ENCODE measurements at places on chromosomes 2 and 18.

- peak overlapping the region; percentile 85 for H3K4me3 ChIP-seq
- H3K36me3 ChIP-seq = no peaks in the 10 kb centered on the region
- no peak for ATAC-seq
- H3K4me1 ChIP-seq = peaks cover 4% of the 10 kb centered on the region
- peak overlapping the region; percentile 83 for H3K27ac ChIP-seq
- H3K27me3 ChIP-seq = no peaks in the 10 kb centered on the region
These were observed 683 bp downstream of the PTRHD1 start for GRCh38 chr2:24792542-24792873.

GRCh38 chr2:35339211-35339610 is 1016.4 kb upstream of the CRIM1 start:
- H3K4me1 ChIP-seq = no peaks in the 10 kb centered on the region
- H3K36me3 ChIP-seq = no peaks in the 10 kb centered on the region
- no peaks in the 10 kb centered on the region for H3K27me3 ChIP-seq
- no peak overlapping the region for H3K4me3 ChIP-seq
- no peak overlapping the region for H3K27ac ChIP-seq
- ATAC-seq = no peak

DNA sequence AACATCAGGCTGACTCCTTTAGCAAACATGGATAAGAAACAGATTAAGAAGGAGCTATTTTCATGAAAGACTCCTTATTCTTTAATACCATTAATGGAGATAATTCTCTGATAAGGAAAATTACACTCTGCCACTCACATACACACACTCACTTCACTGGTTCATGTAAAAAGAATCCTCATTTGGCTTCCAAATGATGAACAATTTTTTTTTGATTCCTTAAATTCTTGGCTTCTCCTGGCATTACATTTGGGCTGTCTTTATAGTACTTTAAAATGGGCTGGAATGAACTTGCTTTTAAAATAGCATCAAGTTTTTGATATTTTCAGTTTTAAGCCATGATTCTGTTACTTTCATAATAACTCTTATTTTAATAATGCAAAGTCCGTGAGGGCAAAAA is 328.6 kb downstream of the SLC8A1 start:
- no peak for ATAC-seq
- no peaks in the 10 kb centered on the region for H3K36me3 ChIP-seq
- H3K4me1 ChIP-seq = no peaks in the 10 kb centered on the region
- H3K4me3 ChIP-seq = peak overlapping the region; percentile 7

GRCh38 chr2:76009484-76009883 is 298.8 kb upstream of the GCFC2 start:
- H3K27me3 ChIP-seq = no peaks in the 10 kb centered on the region
- H3K4me1 ChIP-seq = no peaks in the 10 kb centered on the region
- H3K4me3 ChIP-seq = no peak overlapping the region
- ATAC-seq = no peak

DNA sequence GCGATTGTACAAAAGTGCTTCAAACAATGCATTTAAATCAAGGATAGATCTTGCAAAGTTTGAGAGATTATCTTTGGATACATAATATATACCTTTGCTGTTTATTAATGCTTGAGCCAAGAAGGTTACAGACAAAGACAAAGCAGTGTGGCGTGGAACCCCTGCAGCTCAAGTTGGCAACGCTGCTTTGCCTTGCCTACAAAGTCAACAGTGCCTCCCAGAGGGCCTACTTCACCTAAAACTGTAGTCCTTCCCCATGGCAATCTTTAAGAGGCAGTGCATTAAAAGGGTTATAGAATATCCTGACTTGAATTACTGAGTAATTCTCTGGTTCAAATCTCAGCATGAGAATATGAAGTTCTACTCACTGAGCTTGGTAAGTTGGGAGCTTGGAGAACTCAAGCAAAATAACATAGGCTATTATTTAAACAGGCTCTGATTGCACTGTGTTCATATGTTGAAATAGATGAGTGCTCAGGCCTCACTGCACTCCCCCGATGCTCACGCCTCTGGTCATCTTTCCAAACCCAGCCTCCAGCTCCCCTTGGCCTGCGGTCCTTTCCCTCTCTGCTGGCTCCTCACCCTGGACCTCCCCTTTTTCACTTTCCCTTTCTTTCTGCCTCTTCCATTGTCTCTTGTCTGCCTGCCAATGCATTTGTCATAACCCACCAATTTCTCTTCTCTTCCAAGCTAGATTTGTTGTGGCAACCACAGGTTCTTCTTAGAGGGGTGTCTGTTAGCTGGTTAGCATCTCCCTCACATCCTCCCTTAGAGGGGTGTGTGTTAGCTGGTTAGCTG is 96.5 kb downstream of the MYT1L start:
- peaks cover 4% of the 10 kb centered on the region for H3K27me3 ChIP-seq
- no peak overlapping the region for H3K27ac ChIP-seq
- no peaks in the 10 kb centered on the region for H3K4me1 ChIP-seq
- ATAC-seq = no peak
- no peaks in the 10 kb centered on the region for H3K36me3 ChIP-seq
- no peak overlapping the region for H3K4me3 ChIP-seq

DNA sequence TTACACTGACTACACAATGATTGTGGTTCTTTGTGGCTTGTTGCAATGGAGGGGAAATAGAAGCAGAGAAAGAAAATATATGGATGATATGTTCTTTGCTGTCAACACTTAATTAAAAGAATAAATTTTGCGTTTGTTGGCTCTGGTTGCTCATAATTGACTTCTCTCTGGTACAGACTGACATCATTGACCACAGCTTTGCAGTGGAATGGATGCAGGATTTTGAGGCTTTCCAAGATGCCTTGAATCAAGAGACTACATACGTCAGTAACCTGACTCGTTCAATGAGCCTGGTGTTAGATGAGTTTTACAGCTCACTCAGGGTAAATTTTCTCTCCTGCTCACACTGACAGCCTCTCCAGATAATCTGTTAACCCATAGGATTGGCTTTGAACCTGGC is 9.9 kb downstream of the GPN1 start:
- H3K27ac ChIP-seq = no peak overlapping the region
- H3K4me3 ChIP-seq = no peak overlapping the region
- H3K27me3 ChIP-seq = no peaks in the 10 kb centered on the region
- no peaks in the 10 kb centered on the region for H3K4me1 ChIP-seq
- peaks cover 99% of the 10 kb centered on the region for H3K36me3 ChIP-seq

DNA sequence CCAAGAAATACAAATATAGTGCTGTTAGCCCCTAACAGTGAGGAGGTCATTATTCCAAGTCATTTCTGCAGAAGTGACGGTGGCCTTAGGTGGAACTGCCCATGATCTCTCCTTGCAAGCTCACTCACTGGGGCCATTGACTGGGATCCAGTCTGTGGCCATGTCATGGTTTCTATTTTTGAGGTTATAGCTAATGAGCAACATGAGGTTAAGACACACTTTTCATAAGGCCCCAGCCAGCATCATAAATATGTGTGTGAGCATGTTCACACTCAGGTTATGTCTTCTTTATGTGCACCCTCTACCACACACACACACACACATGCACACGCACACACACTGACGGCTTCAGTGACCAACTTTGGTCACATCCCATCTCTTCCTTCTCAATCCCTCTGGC is 484 bp downstream of the AFF3 start:
- H3K36me3 ChIP-seq = no peaks in the 10 kb centered on the region
- no peak for ATAC-seq
- no peaks in the 10 kb centered on the region for H3K27me3 ChIP-seq
- H3K27ac ChIP-seq = no peak overlapping the region

DNA sequence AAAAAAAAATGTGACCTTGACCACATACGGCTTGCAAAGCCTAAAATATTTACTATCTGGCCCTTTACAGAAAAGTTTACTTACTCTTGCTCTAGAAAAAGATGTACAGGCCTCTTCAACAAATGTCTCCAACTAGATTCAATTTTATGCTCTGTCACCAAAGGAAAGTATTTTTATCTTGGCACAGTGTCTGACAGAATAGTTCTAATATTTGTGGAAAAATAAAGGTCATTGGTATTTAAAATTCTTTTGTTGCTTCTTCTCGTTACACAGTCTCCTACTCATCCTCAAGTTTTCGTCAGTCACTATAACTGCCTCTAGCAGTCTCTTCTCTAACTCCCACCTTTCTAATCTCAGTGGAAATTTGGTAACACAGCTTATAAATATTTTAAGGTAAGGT is 1.4 kb downstream of the RBKS start:
- no peak overlapping the region for H3K4me3 ChIP-seq
- H3K36me3 ChIP-seq = no peaks in the 10 kb centered on the region
- H3K4me1 ChIP-seq = peaks cover 9% of the 10 kb centered on the region
- no peak for ATAC-seq
- H3K27me3 ChIP-seq = no peaks in the 10 kb centered on the region

DNA sequence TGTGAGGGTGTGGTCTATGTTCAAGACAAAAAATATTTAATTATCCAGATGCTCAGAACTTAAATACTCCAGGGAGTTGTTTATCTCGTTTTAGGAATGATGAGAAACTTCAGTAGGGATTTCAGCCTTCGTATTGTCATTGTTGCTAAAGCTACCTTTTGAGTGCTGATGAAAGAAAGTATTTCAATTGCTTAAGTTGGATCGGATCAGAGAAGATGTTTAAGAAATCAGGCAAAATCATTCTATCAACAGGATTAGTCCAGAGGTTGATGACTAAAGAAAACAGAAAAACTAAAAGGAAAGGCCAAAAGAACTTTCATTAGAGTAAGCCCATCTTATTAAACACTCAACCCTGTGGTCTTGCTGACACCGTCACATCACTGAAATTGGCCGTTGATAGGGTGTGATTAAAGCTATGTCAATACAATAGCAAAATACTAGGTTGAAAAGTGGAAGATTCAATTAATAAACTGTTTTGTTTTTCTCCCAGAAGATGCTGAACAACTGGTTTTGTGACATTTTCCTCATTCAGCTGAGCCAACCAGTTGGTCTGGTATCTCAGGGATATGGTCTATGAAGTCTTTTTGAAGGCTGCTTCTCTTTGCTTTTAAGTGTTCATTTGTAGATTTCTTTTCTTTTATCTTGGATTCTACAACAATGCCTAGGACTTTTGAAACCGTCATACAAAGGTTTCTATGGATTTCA is 551.7 kb downstream of the SLC4A3 start:
- H3K4me1 ChIP-seq = no peaks in the 10 kb centered on the region
- H3K27ac ChIP-seq = no peak overlapping the region
- ATAC-seq = no peak
- H3K27me3 ChIP-seq = no peaks in the 10 kb centered on the region

DNA sequence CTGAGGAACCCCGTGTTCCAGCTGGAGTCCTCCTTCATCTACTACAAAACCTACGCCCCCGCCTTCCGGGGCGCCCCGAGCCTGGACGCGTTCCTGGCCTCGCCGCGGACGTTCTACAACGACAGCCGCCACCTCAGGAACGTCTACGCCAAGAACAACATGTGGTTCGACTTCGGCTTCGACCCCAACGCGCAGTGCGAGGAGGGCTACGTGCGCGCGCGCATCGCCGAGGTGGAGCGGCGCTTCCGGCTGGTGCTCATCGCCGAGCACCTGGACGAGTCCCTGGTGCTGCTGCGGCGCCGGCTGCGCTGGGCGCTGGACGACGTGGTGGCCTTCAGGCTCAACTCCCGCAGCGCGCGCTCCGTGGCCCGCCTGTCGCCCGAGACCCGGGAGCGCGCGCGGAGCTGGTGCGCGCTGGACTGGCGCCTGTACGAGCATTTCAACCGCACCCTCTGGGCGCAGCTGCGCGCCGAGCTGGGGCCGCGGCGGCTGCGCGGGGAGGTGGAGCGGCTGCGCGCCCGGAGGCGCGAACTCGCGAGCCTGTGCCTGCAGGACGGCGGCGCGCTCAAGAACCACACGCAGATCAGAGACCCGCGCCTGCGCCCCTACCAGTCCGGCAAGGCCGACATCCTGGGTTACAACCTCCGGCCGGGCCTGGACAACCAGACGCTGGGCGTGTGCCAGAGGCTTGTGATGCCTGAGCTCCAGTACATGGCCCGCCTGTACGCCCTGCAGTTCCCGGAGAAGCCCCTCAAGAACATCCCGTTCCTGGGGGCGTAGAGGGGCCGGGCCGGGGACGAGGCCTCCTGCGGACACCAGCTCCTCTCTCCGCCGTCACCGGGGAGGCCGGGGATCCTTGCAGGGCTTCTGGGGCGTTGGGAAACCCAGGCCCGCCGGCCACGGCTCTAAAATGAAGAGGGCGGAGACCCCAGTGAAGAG is 5.3 kb upstream of the NEU4 start:
- no peaks in the 10 kb centered on the region for H3K36me3 ChIP-seq
- H3K27ac ChIP-seq = no peak overlapping the region
- H3K4me3 ChIP-seq = peak overlapping the region; percentile 52

DNA sequence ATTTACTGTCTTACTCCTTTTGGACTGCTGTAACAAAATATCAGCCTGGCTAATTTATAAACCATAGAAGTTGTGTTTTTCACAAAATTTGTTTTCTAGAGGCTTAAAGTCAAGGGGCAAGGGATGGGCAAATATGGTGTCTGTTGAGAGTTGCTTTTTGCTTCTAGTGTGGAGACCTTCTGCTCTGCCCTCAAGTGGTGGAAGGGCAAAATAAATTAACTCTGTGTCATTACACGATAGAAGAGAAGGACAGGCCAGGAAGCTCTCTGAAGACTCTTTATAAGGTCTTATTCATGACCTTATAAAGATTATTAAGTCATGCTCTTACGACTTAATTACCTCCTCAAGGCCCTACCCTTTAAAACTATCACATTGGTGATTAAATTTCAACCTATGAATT is 181.2 kb upstream of the LRATD1 start:
- no peaks in the 10 kb centered on the region for H3K27me3 ChIP-seq
- no peak overlapping the region for H3K4me3 ChIP-seq
- H3K36me3 ChIP-seq = no peaks in the 10 kb centered on the region

DNA sequence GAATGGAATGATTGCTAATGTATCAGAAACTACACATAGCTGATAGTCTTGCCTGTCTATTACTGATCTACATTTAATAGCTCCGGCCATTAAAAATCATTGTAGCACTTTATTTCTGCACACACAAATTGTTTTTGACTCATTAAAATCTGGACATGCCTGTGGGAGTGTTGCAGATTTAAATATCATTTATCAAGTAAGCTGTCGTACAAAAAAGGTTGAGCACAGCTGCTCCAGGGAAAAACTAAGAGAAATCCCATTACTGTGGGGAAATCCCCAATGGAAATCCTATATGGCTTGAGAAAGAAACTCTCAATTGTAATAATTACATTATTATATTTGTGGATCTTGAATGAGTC is 99.6 kb upstream of the CERS6 start:
- H3K36me3 ChIP-seq = no peaks in the 10 kb centered on the region
- no peak for ATAC-seq
- H3K27ac ChIP-seq = no peak overlapping the region
- H3K27me3 ChIP-seq = no peaks in the 10 kb centered on the region

- no peak overlapping the region for H3K27ac ChIP-seq
- no peaks in the 10 kb centered on the region for H3K4me1 ChIP-seq
- no peak overlapping the region for H3K4me3 ChIP-seq
These were observed 289.2 kb upstream of the KYNU start for GRCh38 chr2:142588269-142588668.

GRCh38 chr2:207238831-207239701 is 73.3 kb upstream of the KLF7 start:
- H3K27me3 ChIP-seq = no peaks in the 10 kb centered on the region
- peak overlapping the region; percentile 69 for H3K27ac ChIP-seq
- H3K4me1 ChIP-seq = peaks cover 9% of the 10 kb centered on the region
- ATAC-seq = peak; percentile 87
- H3K36me3 ChIP-seq = no peaks in the 10 kb centered on the region
- no peak overlapping the region for H3K4me3 ChIP-seq

Measured in gastroesophageal sphincter (tissue), 4 donors.